ENCODE measurements at places on chromosomes 12 and 14.

DNA sequence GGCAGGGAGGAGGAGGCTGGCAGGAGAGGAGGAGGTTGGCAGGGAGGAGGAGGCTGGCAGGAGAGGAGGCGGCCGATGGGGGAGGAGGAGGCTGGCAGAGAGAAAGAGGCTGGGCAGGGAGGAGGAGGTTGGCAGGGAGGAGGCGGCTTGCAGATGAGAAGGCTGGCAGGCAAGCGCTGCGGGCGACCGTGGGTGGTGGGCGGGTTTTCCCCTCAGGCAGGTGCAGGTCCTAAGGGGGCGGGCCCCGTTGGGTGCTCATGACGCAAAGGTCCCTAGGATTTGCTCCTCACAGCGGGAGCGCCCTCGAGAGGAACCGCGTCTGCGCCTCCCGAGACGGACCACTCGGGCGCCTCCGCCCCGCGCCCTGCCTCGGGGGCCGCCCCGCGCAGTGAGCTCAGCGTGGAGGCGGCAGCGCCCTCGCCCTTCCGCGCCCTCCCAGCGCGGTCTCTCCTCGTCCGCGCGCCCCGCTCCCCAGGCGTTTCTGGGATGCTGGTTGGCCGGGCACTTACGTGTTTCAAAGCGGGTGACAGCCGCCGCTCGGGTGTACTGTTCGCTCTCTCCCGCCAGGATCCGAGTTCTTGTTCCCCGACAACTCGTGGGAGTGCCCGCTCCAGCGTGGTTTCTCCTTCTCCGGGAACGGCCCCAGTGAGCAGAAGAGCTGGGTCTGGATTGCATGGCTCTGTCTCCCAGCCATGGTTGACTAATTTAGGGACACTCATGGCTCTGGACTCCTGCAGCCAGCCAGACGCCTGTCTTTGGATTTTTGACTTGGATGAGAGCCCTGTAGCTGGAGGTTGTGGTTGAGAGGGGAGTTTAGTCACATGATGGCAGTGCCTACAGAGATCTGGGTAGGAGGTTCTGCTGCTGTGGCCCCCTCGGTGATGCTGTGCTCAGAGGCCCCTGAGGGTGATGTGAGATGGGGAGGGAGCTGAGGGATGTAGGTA is 64.1 kb upstream of the PPP4R3A start:
- peak; percentile 66 for DNase-seq

DNA sequence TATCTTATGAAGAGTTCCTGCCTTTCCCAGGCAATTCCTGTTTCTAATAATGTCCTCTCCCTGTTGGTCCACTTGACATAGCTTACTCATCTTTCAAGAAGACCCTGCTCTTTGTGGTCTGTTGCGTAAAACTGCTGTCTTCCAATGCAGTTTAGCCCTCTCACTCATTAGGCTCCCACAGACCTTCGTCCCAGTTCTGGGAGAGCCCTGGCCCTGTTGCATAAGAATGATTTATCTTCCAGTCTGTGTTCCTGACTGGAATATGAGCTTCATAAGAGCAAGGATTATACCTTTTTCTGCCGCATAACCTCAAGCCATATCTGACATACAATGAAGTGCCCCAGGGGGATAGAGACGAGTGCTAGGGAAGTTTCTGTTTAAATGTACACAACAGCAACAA is 365.9 kb upstream of the NOVA1 start:
- DNase-seq = peak; percentile 21

- no peak for DNase-seq
Measured at GRCh38 chr12:55707841-55708694, at the start of gene ITGA7. Gene ITGA7 (minus strand): TSS chr12:55707904. CDS start chr12:55707682, 222 bp downstream.

DNA sequence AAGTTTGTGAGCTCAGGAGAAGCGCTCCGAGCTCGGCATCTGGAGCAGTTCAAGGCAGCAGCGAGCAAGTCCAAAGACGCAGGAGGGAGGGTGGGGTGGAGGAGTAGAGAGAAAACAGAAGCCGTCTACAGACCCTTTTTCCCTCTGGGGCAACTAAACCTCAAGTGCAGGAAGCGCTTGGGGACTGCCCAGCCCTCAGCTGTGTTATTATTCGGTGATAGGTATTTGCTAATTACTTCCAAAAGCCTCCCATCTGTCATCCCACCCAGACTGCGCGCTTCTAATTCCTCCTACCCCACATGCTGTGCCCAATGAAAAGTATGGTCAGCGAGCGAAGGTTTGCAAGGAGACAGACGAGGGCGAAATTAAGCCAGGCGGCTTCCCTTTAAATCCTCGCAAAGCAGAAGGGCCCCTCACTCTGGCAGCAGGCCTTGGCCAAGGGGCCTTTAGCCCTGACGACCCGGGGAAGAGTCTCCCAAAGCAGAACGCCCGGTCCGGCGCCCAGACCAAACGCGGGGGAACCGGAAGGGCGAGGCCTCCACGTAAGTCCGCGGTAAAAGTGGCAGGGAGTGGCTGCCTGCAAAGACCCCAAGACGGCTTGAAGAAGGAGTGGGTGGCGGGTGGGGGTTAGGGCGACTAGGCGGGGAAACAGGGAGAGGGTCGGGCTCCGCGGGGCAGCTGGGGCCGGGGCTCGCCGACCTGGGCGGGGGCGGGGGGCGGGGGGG is 507 bp upstream of the CD9 start:
- no peak for DNase-seq

DNA sequence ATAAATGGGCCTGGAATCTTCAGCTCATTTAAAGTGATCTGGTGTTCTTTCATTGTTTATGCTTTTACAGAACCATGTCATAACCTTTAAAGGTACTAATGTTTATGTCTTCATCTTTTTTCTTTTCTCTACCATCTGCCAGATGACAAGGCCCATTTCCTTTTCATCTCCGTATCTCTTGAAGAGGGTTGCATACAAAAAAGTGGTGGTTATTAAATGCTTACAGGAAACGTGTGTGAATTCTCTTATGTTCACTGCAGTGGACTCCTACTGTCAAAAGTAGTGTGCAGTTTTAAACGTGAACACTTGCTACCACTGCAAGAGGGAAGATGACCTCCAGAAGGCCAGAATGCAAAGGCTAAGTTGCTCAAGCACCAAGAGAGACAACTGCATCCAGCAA is 91.4 kb downstream of the TTC7B start:
- no peak for DNase-seq

DNA sequence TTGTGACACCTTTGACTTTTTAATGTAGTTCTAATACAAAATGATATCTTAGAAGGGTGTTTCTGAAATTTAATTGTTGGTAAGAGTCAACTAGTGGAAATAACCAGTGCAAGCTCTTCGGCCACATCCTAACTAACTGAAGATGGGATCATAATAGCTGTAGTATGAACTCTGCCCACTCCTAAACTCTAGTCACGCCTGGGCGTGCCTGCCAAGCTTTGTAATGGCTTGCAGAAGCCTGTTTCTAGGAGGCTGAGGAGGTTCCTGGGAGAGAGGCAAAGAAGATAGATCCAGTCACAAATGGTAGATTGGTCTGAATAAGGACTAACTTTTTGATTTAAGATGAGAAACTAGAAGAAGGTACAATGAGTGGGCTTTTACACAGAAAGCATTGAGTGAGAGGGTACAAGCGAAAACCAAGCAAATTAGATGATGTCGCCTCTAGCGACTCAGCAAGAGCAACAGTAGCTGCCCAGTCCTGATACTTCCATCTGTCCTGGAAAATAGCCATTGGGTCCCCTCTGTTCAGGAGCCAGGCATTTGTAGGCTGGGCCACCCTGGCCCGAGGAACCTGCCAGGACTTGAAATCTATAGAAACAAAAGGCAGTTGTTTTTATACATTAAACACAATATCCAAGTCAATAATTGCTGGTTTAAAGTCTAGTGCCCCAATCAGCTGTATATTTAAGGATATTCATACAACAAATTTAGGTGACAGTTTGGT is 148.8 kb downstream of the SLC38A4 start:
- DNase-seq = no peak

DNA sequence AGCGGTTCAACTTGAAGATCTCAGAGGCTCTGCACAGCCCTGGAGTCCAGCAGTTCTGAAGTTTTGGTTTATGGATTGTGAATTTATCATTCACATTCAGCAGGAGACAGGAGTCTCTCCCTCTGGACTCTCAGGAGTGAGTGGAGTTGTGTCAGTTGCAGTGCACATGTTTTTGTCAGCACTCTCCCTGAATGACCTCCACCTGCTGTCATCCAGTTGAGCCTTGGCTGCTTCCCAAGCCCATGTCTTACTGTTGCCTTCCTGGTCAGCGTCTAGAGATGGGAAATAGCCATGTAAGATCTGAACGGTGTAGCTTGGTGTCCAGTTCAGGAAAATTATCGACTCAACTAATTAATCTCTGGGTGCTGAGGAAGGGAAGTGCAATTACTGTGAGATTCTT is 133.2 kb downstream of the PRKCH start:
- DNase-seq = no peak

DNA sequence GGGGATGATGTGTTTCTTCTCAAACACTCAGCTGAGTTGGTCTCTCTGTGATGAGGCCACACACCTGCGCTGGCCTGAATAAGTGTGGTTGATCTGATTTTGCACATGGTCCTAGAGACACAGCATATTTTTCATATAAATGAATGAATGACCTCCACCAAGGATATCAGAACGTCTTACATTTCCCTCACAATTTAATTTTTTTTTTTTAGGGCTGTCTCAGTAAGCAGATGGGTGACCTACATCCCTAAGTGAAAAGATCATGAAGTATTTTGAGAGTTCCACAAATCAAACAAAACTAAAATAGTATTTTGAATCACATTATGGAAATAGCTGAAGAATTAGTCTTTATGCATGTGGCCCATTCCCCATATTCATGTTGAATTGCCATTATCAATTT is 333.7 kb upstream of the TMTC1 start:
- no peak for DNase-seq

GRCh38 chr12:110503432-110503831 is 1.3 kb downstream of the RAD9B start:
- no peak for DNase-seq
